ENCODE measurements at places on chromosomes 6 and 20. TPM values are rescaled to one million over a fixed set of nuclear protein-coding genes. Genes with fewer than 3 reads are reported as not detected.

Gene KIF3B
- total RNA-seq = 36.5 TPM

Gene SLC22A16
- not detected for total RNA-seq

Gene SMOC2
- total RNA-seq = not detected

Gene SYNDIG1
- not detected for total RNA-seq

Gene APMAP
- 47.9 TPM for total RNA-seq

Gene TNFRSF6B
- not detected for total RNA-seq

Gene CGA
- not detected for total RNA-seq

Gene MTG2
- total RNA-seq = 36.1 TPM

Gene OR2B6
- not detected for total RNA-seq

Gene KIAA0408
- 3.1 TPM for total RNA-seq

Gene MAP7
- 1.0 TPM for total RNA-seq

- no peak for DNase-seq
Measured at GRCh38 chr20:46651091-46651962, at the start of gene SLC13A3. SLC13A3 (minus strand) TSS chr20:46651459; CDS start chr20:46651421, 38 bp downstream.

- DNase-seq = no peak
Measured at GRCh38 chr6:21663966-21664313, 70.4 kb downstream of the SOX4 start.

DNA sequence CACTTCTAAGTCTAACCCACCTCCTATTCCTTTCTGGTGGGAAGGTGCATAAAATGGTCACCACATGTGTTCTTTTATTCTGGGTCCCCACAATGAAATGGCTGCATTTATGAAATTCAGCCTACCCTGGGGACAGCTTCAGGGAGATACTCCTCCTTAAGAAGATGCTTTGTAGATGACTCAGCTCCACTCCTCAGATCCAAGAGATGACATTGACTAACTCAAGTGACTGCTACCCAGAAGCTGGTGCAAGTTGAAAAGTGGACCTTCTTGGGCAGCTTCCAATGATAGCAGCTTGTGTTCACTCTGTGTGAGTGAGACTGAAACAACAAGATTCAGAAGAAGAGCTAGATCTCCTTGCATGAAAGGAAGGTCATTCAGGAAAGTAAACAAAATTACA, 113.4 kb downstream of the SCP2D1 start:
- DNase-seq = no peak

- no peak for DNase-seq
Measured at GRCh38 chr6:73389854-73390253, 4.8 kb upstream of the DDX43 start.

DNA sequence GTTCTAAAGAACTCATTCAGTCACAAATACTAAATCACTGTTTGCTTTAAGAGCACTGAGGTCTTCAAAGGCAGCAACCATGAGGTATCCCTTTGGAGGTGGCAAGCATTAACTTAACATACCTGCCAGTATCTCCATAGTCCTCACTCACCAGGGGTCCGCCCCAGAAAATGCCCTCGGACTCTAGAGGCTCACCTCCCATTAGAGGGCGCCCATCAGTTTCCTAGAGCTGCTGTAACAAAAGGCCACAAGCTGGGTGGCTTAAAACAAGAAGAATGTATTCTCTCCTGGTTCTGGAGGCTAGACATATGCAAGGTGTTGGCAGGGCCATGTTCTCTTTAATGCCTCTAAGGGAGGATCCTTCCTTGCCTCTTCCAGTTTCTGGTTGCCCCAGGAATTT, 12.0 kb upstream of the RNGTT start:
- no peak for DNase-seq

- peak; percentile 40 for DNase-seq
Measured at GRCh38 chr20:62914970-62915457, 11.3 kb downstream of the DIDO1 start.

- DNase-seq = no peak
Measured at GRCh38 chr6:53714888-53715287, 49.3 kb upstream of the KLHL31 start.

GRCh38 chr6:7697820-7698623, 27.9 kb upstream of the BMP6 start:
- no peak for DNase-seq

- DNase-seq = no peak
Measured at GRCh38 chr6:33160728-33161344, 31.4 kb downstream of the COL11A2 start.

- DNase-seq = no peak
Measured at GRCh38 chr20:41418031-41418430, 51.4 kb upstream of the EMILIN3 start.

DNA sequence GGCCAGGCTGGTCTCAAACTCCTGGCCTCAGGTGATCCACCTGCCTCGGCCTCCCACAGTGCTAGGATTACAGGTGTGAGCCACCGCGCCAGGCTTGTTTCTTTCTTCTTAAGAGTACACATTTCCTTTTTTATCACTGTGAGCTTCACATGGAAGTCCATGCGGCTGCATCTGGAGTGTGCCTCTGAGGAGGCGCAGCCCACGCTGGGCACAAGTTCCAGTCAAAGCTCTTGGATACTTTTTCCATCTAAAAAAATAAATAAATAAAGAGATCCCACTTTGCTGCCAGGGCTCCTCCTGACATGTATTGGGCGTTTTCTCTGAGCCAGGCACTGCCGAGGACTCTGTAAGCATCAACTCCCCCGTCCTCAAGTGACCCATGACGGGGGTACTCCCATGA, 123.0 kb downstream of the PREX1 start:
- no peak for DNase-seq

DNA sequence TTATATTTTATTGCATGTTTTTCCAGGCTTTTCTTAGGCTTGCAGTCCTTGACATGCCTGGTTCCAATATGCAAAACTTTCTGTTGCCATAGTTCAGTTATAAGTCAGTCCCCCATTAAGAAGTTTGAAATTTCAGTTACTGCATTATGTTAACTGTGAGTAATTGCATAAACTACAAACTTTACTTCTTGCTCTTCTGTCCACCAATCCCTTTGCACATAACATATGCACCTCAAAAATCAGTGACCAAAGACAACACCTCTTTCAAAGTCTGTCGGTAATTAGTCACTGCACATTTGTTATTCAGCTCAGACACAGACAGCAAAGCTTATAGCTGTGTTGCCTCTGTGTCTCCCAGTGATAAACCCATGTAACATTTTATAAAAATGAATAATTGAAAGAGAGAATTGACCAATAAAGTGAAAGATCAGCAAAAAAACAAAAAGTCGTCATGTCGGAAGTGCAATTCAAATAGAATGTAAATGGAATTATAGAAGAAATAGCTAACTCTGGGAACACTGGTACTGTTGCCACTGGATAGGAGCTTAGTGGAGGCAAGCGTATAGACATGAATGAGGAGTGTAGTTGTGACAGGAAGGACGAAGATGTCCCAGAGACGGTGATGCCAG, 50.3 kb upstream of the BTBD3 start:
- DNase-seq = no peak

- DNase-seq = no peak
Measured at GRCh38 chr6:106901062-106901461, 73.5 kb downstream of the CD24 start.

- DNase-seq = no peak
Measured at GRCh38 chr6:116208056-116208785, 45.7 kb downstream of the TSPYL4 start.

DNA sequence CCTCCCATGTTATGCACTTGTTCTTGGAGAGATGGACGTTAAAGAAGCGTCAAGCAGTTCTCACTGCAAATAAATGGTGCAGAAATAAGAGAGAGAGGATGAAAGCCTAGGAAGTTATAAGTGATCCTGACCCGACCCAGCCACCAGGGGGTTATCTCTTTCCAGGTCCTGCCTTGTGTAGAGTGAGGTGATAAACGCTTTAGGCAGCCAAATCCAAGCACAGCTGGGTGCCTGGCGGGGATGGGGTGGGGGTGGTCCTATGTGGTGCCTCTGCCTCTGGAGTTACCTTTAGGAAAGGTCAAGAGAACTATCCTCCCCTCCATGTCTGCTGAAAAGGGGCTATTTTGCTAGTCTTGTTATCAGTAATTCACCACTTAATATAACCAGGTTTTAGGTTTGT, 9.2 kb upstream of the TFAP2A start:
- no peak for DNase-seq

- peak; percentile 46 for DNase-seq
Measured at GRCh38 chr6:157099912-157100593, 223.3 kb downstream of the TMEM242 start.

Data from activated naive CD8-positive, alpha-beta T cell treated with anti-CD3 and anti-CD28 coated beads for 36 hours (primary cell).